Germinal center (tissue), 1 donor: ENCODE measurements at places on chromosomes 5 and 9.

GRCh38 chr5:140075371-140075770, 32.3 kb upstream of the NRG2 start:
- no peak for DNase-seq

DNA sequence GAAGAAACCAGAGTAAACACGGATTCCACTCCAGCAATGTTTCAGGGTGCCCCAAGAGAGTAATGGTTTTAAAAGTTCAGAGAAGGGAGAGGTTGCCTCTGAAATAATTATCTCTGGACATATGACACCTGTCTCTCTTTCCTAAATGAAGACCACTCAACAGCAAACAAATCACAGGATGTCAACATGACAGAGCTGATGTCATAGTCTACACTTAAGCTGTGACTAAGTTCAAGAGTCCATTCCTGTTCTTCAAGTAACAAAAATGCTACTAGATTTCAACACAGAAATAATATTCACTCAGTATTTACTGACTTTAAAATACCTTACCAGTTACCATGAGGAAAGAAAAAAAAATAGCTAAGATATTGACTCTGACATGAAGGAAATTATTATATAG, 44.7 kb upstream of the SLC30A5 start:
- DNase-seq, result no peak

DNA sequence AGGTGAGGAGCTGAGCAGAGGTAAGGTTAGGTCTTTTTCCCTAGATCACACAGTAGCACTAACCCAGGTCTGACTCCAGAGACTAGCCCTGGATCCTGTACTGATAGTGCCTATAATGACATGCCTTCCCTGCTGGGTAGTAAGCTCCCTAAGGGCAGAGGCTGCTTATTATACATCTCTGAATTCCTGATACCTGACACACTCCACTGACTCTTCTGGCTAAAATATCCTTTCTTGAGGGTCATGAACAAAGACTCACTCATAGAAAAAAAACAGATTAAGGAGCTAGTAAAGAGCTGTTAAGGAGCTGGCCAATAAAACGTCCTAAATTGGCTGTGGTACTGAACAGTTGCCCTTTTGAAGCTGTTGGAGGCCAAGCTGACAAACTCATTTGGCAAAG, 149.0 kb upstream of the ITGA1 start:
- DNase-seq, result no peak

DNA sequence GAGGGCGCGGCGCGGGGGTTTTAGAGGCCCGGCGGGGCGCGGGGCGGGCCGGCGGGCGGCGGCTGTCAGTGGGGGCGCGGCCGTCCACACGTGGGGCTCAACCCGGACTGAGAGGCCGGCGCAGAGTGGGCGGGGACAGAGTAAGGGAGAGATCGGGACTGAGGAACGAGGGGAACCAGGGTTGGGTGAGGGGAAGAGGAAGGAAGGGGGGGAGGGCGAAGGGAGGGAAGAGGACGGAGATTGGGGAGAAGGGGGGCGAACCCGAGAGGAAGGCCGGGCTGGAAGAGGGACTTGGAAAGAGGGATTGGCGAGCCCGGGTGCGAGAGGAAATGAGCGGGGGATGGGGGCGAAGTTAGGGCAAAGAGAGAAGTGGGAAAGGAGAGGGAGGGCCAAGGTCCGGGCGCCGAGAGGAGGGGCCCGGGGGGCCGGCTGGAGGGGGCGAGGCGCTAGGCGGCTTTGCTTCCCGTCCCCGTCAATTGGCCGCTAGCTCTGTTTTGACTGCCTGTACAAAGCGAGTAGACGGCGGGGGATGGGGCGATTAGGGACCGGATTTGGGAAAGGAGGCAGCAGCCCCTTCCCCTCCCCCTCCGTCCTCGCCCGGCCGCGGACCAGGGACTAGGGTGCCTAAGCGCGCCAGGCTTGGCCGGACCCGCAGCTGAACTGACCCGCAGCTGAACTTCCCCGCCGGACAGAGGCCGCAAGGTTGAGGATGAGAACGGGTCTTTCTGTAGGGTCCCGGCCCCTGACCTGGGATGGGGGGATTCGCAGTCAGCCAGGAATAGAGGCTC, 399 bp upstream of the FBN2 start:
- DNase-seq, result no peak

GRCh38 chr5:77463905-77464304, 28.2 kb downstream of the WDR41 start:
- no peak for DNase-seq

GRCh38 chr5:106510321-106510720, 1160.4 kb downstream of the EFNA5 start:
- DNase-seq, result no peak

GRCh38 chr5:147985608-147986007, 78.2 kb upstream of the SPINK5 start:
- no peak for DNase-seq

- DNase-seq, result no peak
Observed at GRCh38 chr5:181283347-181283746, 22.4 kb upstream of the TRIM52 start.

GRCh38 chr5:98432378-98432777, 341.1 kb upstream of the RGMB start:
- DNase-seq, result no peak

DNA sequence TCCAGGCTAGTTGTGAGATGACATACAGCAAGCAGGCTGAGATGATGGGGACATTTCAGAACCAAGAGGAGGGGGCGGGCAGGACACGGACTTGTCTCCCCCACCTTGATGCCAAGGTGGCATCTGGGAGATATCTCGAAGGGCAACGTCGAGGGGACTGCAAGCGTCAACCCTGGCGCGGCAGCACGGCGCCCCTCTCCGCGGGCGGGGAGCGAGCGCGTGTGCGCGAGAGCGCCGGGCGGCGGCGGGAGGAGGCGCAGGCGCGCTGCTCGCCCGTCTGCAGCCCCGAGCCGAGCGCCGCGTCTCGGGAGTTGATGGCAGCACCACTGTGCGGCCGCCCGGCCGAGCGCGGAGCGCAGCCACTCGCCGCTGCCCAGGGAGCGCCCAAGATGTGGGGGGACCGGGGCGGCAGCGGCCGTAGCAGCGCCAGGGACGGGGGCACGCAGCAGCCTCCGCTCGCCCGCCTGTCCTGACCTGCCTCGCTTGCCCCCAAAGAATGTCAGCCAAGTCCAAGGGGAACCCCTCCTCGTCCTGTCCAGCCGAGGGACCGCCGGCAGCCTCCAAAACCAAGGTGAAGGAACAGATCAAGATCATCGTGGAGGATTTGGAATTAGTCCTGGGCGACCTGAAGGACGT, at the start of gene PRR16:
TSS of gene PRR16 (plus strand) at position 310 of the 636 bp plus-strand sequence.
- DNase-seq, result peak; percentile 46

DNA sequence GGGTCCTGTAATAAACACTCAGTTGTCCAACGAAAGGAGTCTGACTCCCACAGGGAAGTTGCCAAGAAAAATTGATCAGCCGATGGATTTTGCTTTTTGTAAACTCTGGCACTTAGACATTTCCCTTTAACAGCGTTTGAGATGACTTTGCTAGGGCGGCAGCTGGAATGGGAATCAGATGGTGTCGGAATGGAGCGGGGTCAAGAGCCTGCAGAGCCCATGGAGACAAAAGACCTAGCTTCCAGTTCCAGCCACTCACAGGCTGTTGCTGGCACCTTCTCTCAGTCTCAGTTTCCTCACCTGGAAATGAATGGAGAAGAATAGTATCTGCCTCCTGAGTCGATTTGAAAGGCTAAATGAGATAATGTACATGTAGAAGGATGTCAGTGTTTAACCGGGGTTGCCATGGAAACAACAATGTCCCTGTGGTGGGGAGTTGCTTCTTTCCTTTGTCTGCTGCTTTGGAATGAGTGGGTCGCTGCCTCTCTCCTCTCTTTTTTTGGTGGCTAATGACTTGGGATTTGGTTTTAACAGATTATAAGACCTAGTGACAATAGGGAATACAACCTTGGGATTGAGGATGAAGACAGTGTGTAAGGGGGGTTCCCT, 137.4 kb downstream of the GAS1 start:
- no peak for DNase-seq

- DNase-seq, result peak; percentile 88
Observed at GRCh38 chr9:36993933-36994764, 39.9 kb downstream of the PAX5 start.

DNA sequence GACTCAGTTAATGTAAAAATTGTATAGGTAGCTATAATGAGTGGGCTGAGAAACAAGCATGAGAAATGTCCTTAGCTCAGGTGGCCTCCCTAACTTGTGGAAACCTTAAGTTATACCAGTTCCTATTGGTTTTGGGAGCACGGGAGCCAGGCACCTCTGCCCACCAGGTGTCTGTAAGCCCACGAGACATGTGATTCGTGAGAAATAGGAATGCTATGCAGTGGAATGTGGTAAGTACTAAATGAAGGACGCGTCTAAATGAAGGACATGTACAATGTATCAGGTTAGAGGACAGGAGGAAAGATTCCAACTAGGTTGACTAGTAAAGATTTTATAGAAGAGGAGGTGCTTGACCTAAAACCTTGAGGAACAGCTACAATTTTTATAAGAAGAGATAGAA, 46.0 kb upstream of the F2RL2 start:
- no peak for DNase-seq

DNA sequence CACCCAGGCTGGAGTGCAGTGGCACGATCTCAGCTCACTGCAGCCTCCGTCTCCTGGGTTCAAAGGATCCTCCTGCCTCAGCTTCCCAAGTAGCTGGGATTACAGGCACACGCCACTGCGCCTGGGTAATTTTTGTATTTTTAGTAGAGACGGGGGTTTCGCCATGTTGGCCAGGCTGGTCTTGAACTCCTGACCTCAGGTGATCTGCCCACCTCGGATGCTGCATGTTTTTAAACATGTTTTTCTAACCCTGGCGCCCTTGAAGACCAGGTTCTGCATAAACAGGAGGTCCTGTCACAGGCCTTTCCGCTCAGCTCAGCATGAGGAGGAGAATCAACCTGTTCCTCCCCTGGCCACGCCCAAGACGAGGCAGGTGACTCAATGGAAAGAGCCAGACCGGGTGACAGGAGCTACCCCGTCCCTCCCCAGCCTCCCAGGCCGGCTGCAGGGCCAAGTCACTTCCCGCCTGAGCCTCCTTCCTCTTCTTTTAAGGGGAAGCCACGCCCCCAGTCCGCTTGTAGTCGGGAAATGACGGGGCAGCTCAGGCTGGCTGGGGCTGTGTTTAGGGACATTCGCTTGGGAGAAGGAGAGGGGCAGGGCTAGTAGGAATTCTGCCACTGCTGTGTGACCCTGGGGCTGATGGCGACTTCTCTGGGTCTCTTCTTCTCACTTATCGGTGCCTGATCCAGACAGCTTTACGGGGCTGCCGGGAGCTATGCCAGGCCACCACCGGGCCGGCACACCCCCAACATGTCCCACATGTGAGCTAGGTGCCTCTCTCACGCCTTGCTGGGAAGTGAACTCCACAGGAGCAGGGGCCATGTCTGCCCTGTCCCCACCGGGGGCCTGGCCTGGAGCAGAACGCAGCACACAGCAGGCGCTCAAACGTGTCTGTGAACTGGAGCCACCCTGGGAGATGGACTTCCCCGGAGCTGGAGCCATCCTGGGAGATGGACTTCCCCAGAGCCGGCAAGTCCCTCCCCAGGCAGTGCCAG, 6.1 kb downstream of the NOTCH1 start:
- DNase-seq, result peak; percentile 90

DNA sequence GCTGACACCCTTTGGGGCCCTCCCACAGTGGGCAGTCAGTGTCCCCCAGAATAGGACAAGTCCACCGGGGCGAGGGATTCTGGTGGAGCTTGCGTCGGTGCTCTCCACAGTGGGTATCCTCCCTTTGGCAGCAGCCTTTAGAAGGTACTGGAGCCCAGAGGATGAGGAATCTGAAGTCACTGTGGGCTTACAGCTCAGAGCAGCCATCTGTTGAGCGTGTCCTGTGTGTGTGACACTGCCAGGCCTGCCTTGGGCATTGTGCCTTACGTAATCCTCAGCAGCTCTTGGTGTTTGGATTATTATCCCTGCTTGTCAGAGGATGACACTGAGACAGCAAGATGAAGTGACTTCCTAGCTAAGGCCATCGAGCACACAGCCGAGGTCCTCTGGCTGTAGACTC, 12.6 kb downstream of the URM1 start:
- DNase-seq, result no peak

DNA sequence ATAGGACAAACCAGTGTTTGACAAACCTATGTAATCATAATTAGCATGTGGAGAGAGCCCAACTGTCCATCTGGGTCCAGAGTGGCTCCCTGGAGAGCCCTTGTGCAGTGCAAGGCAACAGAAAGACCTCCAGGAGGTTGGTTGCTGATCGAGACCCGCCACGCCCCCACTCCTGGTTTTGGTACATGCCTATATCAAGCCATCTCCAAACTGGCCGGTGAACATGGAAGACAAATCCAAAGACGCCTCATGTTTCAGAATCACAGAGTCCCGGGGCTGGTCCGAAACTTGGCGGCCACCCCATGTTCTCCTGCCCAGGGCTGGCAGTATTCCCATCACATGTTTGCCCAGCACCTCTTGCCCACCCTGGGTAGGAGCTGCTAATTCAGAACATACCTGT, 140.2 kb downstream of the PAX5 start:
- DNase-seq, result no peak

DNA sequence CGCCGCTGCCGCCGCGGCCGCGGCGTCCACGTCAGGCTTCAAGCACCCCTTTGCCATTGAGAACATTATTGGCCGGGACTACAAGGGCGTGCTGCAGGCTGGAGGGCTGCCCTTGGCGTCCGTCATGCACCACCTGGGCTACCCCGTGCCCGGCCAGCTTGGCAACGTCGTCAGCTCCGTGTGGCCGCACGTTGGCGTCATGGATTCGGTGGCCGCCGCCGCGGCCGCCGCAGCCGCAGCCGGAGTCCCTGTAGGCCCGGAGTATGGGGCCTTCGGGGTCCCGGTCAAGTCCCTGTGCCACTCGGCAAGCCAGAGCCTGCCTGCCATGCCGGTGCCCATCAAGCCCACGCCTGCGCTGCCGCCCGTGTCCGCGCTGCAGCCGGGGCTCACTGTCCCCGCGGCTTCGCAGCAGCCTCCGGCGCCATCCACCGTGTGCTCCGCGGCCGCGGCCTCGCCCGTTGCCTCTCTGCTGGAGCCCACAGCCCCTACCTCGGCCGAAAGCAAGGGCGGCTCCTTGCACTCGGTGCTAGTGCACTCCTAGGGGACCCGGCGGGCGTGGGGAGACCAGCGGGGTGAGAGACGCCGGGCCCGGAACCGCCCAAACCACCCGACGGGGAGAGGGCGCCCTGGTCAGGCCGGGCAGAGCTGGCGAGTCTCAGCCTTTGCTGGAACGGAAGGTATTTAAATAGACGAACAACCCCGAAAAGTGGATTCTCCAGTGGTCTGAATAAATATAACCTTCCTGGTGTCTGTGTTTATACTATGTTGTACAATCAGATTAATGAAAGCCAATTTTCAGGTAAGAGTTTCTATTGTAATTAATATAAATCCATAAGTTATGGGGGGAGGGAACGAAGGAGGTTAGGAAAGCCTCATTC, 1.2 kb downstream of the FOXB2 start:
- no peak for DNase-seq

- DNase-seq, result no peak
Observed at GRCh38 chr5:108339220-108339619, 42.7 kb downstream of the FBXL17 start.
